ENCODE measurements at places on chromosomes 6 and 20.

GRCh38 chr6:18663011-18663410 is 275.9 kb downstream of the RNF144B start:
- no peak for DNase-seq

DNA sequence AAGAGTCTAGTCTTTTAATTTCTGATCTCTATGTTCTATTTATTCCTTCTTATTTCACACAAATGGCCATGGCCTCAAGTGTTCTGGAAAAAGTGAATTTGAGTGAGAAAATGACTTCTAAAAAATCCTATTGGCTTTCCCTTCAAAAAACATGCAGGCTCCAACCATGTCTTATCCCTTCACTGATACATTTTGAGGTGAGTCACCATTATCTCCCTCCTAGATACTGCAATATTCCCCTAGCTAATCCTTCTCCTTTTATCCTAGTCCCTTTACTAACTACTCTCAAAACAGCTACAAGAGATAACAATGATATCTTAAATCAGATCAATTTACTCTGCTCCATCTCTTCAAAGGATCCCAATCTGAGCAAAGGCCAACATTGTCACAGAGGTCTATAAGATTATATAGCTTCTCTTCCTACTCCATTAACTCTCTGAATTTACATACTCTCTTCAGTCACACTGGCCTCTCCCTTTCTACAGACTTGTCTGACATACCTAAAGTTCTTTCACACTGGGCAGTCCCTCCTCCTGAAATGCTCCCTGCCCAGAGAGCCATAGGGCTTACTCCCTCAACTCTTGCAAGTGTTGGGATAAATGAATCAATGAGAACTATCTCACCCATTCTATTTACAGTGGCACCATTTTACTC is 129.2 kb downstream of the TENT5A start:
- no peak for DNase-seq

DNA sequence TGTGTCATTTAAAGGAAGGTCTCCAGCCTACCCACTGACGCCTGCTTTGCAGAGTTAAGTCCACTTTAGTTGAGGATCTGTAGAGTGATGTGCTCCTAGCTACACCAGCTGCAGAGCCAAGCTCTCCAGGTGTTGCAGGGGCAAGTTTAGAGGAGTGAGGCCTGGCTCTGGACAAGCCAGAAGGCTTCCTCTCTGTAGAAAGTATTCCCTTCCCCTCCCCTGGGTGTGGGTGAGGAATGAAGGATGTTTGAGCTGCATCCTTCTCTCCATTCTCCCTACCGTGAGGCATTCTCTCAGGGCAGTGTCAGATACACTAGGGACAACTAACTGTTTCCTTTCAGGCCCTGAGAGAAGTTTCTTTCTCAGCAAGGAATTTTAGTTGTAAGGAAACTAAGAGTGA is 66.5 kb downstream of the ELOVL5 start:
- no peak for DNase-seq

GRCh38 chr6:50832912-50833311 is 14.2 kb downstream of the TFAP2B start:
- no peak for DNase-seq

DNA sequence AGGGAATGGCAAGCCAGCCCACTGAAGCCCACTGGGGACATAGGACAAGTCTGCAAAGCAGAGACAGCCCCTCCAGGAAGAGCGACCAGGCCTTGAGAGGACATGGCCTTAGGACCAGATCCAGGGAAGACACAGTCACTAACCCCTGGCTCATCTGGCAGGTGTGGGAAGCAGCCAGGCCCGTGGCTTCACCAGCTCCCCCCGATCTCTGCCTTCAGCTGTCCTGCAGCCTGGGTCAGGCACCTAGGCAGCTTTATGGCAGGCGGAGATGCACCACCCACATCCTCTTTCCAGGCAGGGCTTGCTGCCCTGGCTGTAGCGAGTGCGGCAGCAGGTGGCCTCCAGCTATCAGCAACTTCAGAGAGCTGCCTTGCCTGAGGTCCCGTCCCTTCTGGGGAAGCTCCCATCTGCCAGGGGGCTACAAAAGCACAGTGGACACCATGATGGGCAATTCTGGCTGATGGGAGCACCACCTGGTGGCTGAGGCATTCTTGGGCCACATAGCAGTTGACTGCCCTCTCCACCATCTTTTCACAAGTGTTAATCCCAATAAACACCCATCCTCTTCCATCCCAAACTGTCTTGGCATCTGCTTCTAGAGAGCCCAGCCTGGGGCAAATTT is 85.8 kb downstream of the DZANK1 start:
- no peak for DNase-seq

- no peak for DNase-seq
Measured at GRCh38 chr6:166841216-166841615, 115.1 kb downstream of the RNASET2 start.

DNA sequence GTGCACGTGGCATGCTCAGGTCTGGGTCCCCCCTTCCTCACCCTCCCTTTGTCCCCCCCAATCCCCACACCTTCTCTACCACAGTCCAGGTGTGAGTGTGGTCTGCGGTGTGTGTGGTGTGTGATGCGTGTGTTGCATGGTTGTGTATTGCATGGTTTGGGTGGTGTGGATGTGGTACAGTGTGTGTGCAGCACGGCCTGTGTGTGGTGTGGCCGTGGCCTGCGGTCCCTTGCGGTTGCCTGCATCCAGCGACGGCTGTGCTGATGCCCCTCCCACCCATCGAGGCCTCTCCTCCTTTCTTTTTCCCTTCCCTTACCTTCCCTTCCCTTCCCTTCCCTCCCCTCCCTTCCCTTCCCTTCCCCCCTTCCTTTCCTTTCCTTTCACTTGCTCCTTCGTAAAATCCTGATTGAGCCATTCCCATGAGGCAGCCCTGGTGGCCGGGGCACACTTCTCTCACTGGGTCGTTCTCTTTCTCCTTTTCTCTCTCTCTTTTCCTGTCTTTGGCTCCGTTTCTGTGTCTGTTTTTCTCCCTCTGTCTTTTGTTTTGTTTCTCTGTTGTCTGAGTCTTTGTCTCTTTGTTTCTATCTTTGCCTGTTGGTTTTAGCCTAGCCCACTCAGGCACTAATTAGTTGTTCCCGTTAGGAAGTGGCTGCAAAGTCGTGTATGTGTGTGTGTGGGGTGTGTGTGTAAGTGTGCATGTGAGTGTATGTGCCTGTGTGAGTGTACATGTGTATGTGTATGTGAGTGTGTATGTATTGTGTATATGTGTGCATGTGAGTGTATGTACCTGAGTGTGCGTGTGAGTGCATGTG is 65.7 kb downstream of the SRC start:
- no peak for DNase-seq

- no peak for DNase-seq
Measured at GRCh38 chr6:130934848-130935585, 107.8 kb downstream of the SMLR1 start.

DNA sequence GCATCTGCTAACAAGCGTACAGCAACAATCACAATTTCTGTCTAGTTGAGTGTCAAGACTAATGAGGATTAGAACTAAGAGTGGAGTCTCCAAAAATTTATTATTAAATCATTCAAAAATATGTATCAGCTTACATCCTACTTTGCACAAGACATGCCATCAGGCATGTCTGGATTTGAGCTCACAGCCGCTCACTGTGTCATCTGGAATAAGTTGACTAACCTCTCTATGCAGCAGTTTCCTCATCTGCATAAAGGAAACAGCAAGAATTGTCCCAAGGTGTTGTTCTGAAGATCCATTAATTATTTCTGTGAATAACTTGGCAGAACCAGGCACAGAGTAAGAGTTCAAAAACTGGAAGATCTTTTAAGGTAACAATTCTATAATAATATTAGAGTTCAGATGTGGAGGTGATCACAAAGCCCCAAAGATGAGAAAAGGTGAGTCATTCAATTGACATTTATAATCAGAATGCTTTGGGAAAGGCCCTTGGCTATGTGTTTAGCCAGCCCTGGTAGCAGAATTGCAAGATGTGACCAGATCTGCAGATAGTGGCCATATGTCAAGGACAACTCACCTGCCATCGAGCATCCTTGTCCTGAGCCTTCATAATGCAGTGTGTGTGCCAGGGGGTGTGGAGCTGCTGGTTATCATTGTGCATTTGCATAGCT is 264.0 kb downstream of the FOXA2 start:
- DNase-seq: no peak

DNA sequence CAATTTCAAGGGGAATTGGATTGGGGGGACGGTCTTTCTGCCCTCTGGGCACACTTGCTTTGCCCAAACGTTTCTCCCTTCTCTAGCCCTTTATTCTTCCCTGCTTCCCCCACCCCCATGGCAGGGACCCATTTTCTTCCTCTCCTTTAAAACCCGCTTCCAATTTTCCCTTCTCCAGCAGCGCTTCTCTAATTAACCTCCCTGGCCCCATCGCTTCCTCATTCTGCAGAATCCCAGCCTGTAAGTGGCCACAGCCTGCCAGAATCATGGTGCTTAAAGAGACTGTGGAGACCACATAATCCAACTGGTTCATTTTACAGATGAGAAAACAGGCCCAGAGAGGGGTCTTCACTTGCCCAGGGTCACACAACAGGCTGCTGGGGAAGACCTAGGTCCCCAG is 61.4 kb downstream of the CPNE5 start:
- DNase-seq: peak; percentile 55

DNA sequence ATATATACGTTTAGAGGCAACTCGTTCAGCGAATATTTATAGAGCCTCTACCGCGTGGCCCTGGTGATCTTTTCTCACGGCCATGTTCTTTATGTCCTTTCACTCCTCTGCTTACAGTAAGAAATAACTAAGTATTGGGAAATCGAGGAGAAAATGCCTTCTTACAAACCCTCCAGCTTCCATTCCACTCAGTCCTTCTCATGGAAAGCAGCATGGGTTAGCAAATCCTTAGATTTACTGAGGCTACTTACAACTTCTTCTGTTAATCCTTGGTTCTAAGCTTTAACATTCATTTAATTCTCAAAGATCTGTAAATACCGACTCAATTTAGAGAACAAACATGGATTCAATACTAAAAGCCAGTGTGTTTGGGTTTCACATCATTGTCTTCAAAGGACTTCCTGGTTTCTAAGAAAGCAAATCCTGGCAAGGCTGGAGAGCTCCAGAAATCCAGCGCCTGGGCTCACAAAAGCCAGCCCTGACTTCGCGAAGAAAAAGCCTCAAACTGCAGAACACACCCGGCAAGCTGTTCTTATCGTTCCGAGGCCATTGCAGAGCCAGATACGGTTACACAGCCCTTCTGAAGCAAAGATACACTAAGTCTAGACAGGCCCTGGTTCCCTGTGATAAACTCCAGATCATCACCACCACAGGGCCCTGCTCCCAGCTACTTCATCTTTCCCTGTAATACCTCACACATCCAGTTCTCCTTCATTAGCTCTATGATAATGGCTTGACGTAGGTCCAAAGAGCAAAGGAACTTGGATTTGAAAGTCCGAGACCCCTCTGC is 19.2 kb downstream of the AGPAT4 start:
- DNase-seq: peak; percentile 97

GRCh38 chr6:8628736-8629135 is 193.4 kb upstream of the SLC35B3 start:
- no peak for DNase-seq

GRCh38 chr6:47288267-47289090 is 21.2 kb downstream of the TNFRSF21 start:
- no peak for DNase-seq

GRCh38 chr6:43575105-43575771 is 600 bp downstream of the XPO5 start:
- DNase-seq: peak; percentile 72

GRCh38 chr20:51190783-51191180 is 167.9 kb upstream of the KCNG1 start:
- no peak for DNase-seq

- no peak for DNase-seq
Measured at GRCh38 chr6:8077991-8078390, 13.8 kb upstream of the BLOC1S5 start.

DNA sequence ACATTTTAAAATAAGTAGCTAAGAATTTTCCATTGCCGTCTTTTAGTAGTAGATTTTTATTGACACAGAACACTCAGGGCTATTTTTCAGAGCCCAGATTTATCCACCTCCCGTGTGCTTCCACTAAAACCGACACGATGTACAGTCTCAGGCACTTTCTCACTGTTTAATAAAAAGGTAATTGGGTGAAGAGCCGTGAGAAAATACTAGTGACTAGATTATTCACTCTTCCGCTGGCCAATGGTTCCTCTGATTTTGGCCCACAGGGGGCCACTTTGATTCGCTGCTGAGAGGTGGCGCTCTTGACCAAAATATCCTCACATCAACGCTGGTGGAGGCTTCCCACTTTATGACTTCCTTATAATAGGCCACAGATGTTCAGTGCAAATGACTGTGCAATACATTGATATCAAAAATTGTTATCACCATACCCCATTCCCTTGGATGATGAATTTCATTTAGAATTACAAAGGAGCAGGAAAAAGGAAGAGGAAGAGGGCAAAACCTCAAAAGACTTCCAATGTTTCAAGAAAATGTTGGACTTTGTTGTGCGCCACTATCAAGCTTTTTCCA is 12.3 kb upstream of the HDDC2 start:
- peak; percentile 87 for DNase-seq

GRCh38 chr6:146028252-146028795 is 538 bp upstream of the GRM1 start:
- DNase-seq: peak; percentile 58

- DNase-seq: no peak
Measured at GRCh38 chr20:61566691-61567090, 314.6 kb downstream of the CDH4 start.

GRCh38 chr20:25271486-25272222 is 23.8 kb downstream of the PYGB start:
- DNase-seq: no peak

GRCh38 chr6:17505767-17506280 is 94.3 kb upstream of the FAM8A1 start:
- DNase-seq: no peak

- DNase-seq: no peak
Measured at GRCh38 chr6:10719964-10720264, 3.0 kb upstream of the TMEM14C start.

DNA sequence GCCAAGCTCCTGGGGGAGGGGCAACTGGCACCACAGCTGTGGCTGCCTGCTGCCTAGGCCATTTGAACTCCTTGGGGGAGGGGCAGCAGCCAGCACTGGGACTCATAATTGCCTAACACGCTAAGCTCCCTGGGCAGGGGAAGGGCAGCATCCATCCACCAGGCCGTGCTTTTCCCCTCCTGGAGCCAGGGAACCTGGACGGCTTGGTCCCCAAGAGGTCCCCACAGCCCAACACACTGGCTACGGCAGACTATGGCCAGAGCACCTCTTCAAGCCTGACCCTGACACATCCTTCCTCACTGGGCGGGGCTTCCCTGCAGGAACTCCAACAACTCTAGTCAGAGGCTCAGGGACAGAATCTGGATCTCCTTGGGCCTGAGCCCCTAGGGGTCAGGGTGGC is 269.4 kb downstream of the RNF144B start:
- no peak for DNase-seq

- no peak for DNase-seq
Measured at GRCh38 chr6:145032562-145033145, 702.7 kb downstream of the EPM2A start.
